Activated CD8-positive, alpha-beta memory T cell treated with anti-CD3 and anti-CD28 coated beads for 48 hours (primary cell): ENCODE measurements at places on chromosomes 11 and 22.

- DNase-seq, result no peak
Measured at GRCh38 chr11:66850235-66850587, 6.7 kb upstream of the LRFN4 start.

DNA sequence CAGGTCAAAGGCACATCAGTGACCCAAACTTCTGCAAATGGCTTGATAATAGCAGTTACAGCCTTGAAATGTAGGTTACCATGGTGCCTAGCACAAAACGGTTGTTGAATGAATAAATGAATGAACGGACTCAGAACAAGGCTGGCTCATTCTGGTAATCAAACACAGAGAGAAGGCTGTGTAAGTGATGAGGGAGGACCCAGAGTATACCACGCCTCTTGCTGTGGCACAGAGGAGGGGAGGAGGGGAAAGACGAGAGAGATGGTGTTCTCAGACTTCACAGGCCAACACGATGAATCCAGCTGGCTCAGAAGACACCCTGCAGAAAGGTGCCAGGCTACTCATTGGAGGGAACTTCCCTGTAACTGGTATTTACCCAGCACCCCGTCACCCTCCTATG lies 38.3 kb downstream of the PC start:
- no peak for DNase-seq

GRCh38 chr22:29388759-29389090 lies 355 bp upstream of the AP1B1 start:
- no peak for DNase-seq

DNA sequence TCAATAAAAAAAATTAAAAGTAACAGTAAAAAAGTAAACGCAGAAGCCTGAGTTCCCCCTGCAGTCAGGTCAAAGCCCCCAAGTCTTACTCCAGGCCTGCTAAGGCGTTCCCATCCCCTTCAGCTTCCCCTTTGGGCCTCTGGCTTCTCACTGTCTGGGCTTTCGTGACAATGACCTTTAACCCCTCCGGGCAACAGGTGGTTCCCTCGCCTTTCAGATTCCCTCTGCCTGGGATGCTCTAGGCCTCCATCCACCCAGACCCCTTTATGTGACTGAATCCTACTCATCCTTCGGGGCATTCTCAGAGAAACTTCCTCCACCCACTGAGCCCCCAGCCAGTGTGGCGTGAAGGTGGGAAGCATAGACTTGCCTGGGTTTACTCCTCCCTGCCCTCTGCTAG lies 8.0 kb downstream of the MPST start:
- no peak for DNase-seq

GRCh38 chr11:33970984-33971466 lies 79.1 kb upstream of the LMO2 start:
- DNase-seq, result no peak

GRCh38 chr11:11582011-11582701 lies 39.6 kb downstream of the GALNT18 start:
- no peak for DNase-seq
